Pancreas (tissue), 10 donors: ENCODE measurements at places on chromosomes 1 and 21. TPM values are rescaled to one million over a fixed set of nuclear protein-coding genes. Genes with fewer than 3 reads are reported as not detected.

Gene AIDA
- polyA plus RNA-seq, result 22.4 TPM

Gene ACTL8
- polyA plus RNA-seq, result not detected

Gene FAM110D
- polyA plus RNA-seq, result 3.5 TPM

Gene TARBP1
- polyA plus RNA-seq, result 52.2 TPM

Gene C1orf167
- 1.4 TPM for polyA plus RNA-seq

Gene SDE2
- 6.6 TPM for polyA plus RNA-seq

Gene C1orf198
- polyA plus RNA-seq, result 19.4 TPM

Gene ARHGEF16
- polyA plus RNA-seq, result 26.4 TPM

Gene ADGRL4
- 2.2 TPM for polyA plus RNA-seq

Gene TMEM240
- polyA plus RNA-seq, result 3.6 TPM

Gene IGSF5
- polyA plus RNA-seq, result 0.95 TPM

- no peak for DNase-seq
Measured at GRCh38 chr1:42957229-42957879, 1.3 kb downstream of the SLC2A1 start.

- no peak for DNase-seq
Measured at GRCh38 chr1:40244138-40244744, 3.5 kb upstream of the TMCO2 start.

DNA sequence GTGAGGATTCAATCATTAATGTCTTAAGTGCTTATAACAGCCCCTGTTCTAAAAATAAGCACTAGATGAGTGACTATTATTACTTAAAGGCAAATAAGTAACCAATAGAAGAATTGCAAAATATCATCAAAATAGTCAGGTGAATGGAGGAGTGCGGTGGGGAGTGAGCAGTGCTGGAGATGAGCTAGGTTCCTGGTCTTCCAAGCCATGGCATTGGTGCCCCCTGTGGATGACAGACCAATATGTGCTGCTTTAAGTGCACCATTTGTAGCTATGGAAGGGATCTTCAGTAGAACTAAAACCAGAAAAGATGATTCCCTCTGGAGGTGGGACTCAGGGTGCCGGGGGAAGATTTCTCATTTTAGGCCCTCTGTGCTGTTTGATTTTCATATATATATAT lies 46.1 kb upstream of the SLC30A1 start:
- no peak for DNase-seq

DNA sequence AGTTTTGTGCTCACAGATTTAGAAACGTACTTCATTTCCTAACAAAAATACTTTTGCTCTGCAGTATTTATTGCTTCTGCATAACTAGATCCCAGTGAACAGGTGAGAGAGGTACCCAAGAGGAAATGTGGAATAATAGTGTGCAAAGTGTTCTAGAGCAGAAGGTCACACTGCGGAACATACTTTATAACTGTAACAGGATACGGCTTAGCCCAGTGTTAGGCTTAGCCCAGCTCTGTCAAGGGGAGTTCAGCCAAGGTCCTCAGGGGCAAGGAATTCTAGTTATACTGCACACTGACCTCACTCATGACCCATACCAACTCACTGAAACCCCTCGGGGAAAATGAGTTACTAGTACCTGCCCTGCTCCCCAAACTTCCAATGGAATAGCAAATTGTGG lies 55.3 kb downstream of the PTPN14 start:
- DNase-seq, result no peak

DNA sequence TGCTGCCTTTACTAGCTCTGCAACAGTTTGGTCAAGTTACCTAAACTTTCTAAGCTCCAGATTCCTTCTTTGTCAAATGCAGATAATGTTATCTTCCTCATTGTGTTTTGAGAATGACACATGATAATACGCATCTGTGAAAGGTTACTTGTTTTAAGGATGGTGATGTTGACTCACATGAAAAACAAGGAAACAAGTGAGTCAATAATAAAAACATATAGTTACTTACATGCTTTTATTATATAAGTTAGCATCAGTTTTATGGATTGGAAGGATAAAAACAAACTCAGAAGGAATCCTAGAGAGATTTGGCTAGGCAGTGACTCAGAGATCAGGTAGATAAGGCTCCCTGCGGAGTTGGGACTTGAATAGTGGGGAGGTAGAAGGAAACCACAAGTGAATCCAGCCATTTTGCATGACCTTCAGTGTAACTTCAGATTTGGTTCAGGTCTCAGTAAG lies 144.6 kb downstream of the LMO4 start:
- no peak for DNase-seq

- DNase-seq, result no peak
Measured at GRCh38 chr1:108124622-108125311, 75.4 kb downstream of the SLC25A24 start.

- DNase-seq, result no peak
Measured at GRCh38 chr1:203458078-203458477, 17.5 kb upstream of the PRELP start.

DNA sequence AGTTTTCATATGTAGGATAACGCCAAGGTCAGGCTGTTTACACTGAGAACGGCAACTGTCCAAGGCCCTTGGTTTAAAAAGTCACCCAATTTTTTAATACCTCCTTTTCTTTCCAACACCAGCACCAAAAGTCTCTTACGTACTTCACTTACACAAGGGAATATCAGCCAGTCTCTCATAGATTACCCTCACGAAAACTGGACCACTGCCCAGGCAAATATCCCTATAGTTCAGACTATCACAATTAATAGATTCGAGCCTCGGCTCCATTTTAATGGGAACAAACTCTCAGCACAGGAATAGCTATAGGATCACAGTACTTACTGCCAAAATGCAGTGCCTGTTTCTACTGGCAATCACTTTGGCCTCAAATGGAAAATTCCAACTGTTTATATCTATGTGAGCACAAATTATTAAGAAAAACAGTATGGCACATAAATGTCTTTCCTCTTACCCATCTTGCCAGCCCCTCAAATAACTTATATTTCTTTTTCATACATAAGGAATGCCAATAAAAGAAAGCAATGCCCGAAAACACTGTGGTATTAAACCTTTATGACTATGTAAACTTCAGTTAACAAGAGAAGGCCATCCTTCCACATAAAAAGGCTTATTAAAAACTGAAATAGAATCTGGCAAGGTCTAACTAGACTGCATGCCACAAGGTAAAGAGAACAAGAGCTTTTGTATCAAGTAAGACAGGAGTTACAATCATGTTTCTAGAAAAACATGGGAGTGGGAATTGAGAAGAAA lies 97.8 kb downstream of the SLC45A1 start:
- no peak for DNase-seq

- no peak for DNase-seq
Measured at GRCh38 chr1:83799594-83799993, 199.3 kb downstream of the TTLL7 start.

- DNase-seq, result no peak
Measured at GRCh38 chr1:35539073-35539823, 18.0 kb downstream of the KIAA0319L start.

GRCh38 chr1:205950826-205951549 lies 7.7 kb upstream of the SLC26A9 start:
- DNase-seq, result no peak

DNA sequence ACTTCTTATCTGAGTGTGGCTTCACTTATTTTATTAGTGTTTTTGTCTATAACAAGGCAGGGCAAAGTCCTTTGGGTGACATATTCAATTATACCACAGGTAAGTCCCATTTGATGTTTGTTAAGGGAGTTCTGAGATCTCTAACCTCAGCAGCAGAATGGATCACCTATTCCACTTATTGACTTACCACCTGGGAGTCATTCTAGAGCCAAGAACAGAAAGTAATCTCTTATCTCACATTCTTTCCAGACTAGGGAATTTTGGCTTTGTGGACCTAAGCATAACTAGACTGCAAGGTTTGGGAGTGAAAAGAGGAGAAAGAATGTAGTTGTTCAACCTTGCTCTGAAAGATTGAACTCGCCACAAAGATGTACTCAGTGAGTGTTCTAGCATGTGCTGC lies 13.2 kb downstream of the FNDC7 start:
- DNase-seq, result no peak

DNA sequence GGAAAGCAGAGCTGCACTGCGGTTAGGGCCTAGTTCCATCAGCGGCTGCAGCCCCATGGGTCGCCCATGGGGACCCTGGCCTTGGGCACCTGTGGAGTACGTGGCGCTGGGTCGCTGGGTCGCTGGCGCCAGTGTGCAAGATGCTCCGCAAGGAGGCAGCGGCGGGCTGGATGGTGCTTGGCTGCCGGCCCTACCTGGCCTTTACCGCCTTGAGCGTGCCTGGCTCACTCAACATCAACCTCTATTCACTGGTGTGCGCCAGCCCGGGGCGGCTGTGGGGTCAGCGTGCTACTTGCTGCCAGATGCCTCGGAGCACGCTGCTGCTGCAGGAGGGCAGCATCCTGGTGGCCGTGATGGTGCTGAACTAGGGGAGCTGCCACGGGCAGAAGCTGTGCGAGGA lies 85.1 kb upstream of the RHOU start:
- peak; percentile 70 for DNase-seq

DNA sequence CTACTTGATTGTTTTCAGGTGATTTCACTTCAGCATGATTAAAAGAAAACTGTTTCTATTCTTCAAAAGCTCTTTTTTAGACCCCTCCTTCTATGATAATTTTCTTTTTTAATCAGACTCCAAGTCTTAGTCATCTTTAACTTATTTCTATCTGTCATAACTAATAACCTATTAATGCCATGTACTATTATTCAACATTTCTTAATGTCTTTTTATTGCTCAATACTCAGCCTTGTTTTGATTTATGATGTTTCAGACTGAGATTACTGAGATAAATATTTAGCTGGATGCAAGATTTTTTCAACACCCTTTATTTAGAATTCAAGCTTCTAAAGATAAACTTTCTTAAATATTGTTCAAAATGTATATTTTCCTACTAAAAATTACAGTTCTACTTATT lies 53.6 kb downstream of the ATP6V1G3 start:
- no peak for DNase-seq

GRCh38 chr1:83692524-83693381 lies 306.2 kb downstream of the TTLL7 start:
- peak; percentile 19 for DNase-seq

DNA sequence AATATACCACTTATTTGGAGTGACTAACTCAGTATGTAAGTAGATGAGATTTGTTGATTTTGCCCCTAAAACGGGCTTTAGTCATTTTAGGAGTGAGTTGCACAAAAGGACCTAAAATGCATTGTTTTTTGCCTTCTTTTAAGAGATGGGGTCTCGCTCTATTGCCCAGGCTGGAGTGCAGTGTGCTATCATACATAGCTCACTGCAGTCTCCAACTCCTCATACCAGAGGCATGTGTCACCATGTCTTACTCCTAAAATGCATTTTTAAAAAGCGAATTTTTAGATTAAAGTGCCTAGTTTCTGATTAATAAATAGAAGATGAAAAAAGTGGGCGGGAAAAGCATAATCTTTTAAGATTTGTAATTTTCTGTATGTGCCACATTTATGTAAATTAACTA lies 11.5 kb upstream of the NEXN start:
- DNase-seq, result no peak

DNA sequence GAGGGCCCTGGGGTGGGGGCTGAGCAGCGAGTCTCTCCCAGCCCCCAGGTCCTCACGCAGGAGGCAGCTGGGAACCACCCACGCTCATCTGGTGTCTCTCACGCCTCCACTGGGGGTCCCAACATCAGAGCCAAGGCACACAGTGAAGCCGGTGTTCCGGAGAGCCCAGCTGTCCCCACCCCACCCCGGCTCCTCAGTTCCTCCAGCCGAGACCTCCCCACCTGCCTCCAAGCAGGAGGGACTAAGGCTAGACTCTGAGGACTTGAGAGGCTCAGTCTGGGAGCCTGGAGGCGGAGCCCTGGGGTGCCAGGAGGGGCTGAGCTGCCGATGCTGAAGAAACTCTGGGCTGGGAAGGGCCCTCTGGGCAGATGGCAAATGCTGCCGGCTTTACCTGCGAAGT lies 1.6 kb upstream of the HPCA start:
- DNase-seq, result no peak

GRCh38 chr1:25205786-25206185 lies 26.5 kb downstream of the SYF2 start:
- no peak for DNase-seq

- no peak for DNase-seq
Measured at GRCh38 chr1:69595486-69595885, 27.8 kb downstream of the LRRC7 start.

DNA sequence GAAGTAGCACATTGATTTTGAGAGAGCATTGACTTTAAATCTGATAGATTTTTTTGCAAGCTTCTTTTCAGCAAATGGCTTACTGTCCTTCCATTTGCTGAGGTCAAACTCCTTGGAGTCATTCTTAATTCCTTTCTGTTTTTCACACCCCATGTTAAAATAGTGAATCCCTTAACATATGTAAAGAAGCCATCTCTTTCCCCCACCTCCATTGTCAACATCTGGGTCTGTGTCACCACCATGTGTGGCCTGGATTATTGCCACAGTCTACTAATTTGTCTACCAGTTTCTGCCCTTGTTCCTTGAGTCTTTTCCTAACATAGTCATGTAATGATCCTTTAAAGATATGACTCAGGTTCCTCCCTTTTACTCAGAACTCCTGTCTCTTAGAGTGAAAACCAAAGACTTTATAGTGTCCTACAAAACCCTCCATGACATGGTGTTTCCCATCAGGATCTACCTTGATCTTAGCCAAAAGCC lies 104.7 kb downstream of the ST6GALNAC3 start:
- DNase-seq, result no peak

DNA sequence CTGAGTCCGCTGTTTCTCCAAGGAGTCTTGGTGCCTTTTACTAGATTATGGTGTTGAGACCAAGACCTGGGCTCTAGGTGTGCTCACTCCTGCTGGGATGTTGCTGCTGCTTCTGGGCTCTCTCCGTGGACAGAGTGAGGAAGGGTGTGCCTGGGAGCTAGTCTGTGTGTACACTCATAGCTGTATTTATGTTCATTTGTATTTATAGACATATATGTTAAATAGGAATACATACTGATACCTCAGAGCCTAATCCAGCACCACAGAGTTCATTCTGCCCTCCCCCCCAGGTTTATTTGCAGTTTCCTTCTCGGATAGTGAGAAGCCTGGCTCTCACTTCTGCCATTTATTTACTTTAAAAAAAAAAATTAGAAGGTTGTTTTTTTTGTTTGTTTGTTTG lies 12.6 kb downstream of the PCNT start:
- DNase-seq, result no peak

- peak; percentile 86 for DNase-seq
Measured at GRCh38 chr1:225845571-225846259, 35.8 kb downstream of the EPHX1 start.

GRCh38 chr1:48233666-48234485 lies 11.4 kb downstream of the SLC5A9 start:
- no peak for DNase-seq

- DNase-seq, result no peak
Measured at GRCh38 chr1:28682840-28683239, 14.3 kb downstream of the GMEB1 start.

GRCh38 chr1:39151267-39151666 lies 53.2 kb upstream of the MACF1 start:
- DNase-seq, result no peak

DNA sequence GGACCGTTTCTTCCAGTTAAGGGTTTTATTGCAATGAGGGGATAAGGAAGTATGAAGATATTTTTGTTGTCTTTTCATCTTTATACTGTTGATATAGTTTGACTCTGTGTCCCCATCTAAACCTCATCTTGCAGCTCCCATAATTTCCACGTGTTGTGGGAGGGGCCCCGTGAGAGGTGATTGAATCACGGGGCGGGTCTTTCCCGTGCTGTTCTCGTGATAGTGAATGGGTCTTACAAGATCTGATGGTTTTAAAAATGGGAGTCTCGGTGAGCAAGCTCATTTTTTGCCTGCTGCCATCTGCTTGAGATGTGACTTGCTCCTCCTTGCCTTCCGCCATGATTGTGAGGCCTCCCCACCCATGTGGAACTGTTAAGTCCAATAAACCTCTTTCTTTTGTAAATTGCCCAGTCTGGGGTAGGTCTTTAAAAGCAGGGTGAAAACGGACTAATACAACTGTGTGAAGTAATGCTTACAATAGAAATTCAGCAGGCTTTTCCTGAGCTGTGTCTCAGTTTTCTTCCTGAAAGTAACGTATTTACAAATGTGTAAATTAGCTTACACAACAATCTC lies 377.3 kb downstream of the SIPA1L2 start:
- DNase-seq, result no peak
